Inflammatory macrophage (primary cell): ENCODE measurements at places on chromosomes 13 and 19.
A peak's percentile ranks its signal among the peaks of the same experiment; 100 is the strongest.

DNA sequence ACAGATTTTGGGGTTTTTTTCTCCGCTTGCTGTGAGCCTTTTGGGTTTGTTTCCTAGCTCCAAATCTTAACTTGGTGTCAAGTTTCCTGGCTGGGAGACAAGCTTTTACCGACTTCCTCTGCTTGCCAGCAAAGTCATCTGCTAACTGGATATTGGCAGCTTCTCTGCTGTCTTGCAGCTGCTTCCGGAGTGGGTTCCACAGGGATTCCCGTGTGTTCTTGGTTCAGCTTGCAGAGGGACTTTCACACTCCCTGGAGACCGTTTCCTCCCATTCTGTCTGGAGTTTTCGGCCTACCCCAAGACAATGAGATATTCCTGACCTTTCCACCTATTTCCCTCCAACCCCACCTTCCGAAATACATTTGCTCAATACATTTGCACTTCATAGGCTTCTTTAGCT lies 2.2 kb upstream of the COLGALT1 start:
- peak; percentile 36 for DNase-seq

GRCh38 chr19:13100031-13100588 lies 2.5 kb downstream of the LYL1 start:
- DNase-seq = peak; percentile 32

- DNase-seq = no peak
Observed at GRCh38 chr19:6413721-6414643, 10.6 kb downstream of the KHSRP start.

DNA sequence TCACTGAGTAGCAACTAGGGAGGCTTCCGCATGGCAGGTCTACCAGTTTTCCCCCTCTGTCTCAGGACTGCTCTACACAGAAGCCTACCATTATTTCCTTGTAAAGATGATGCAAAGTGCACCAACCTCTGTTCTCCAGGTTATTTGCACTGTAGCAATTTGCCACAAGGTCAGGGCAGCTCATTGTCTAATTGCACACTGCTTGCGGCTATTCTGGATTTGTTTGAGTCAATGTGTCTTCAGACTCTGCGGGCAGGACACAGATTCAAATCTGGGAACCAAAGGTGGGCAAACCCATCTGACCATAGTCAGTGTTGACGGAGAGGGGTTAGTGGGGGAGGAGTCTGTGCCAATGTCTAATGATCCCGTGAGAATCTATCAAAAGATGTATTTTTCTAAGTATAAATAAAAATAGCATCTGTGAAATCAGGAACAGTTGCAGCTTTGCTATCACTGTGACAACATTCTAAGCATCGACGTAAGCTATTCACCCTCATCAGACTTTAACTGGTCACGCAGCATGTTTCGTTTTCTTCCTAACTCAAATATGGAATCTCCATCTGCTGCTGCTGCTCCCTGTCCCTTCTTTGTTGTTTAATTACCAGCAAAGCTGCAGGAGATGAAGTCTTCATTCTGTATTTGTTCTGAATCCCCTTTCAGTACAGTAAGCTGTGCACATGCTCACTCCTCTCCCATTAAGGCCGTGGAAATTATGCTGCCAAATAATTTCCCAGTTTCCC lies 26.4 kb downstream of the CYSLTR2 start:
- DNase-seq = no peak

GRCh38 chr13:64482373-64482772 lies 2747.8 kb downstream of the PCDH9 start:
- no peak for DNase-seq

DNA sequence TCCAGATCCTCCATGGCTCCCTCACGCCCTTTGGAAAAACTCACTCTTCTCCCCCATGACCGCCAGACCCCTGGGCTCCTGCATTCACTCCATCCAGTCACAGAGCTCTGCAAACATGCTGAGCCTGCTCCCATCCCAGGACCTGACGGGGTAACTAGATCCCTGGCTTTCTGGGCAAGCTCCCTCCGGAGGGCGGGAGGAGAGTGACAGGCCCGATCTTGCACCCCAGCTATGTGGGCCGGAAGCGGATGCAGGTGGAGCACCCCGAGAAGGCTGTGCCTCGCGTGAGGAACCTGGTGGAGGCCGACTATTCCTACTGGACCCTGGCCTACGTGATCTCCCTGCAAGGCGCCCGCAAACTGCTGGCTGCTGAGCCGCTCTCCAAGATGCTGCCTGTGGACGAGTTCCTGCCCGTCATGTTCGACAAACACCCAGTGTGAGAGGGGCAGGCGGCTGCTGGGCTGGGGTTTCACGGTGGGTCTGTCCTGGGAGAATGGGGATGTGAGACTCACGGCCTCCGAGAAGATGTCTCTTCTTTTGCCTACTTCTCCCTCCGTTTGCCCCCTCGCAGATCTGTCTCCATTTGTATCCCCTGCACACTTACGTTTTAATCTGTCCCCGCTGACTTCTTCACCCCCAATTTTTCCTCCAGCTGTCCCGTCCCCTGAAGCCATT lies 25.2 kb downstream of the COLGALT1 start:
- DNase-seq = no peak

GRCh38 chr13:40207001-40207478 lies 459.4 kb downstream of the FOXO1 start:
- DNase-seq = no peak
